ENCODE measurements at places on chromosomes 3 and 15.

DNA sequence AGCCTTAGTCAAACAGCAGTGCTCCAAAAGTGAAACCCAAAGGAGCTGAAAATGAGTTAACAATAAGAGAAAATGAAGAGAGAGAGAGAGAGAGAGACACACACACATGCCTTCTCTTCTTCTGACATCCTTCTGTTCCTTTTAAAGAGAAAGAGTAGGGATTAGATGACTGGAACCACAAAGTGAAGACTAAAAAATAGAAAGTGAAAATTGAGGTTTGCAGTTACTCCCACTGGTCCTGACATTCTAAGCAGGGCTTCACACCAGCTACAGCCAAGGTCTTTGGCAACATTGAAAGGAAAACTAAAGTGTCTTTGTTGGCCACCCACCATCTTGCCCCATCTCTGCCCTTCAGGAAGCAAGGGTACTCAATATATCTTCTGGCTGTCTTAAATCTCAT is 59.2 kb downstream of the USP50 start:
- DNase-seq = no peak

GRCh38 chr3:135147657-135148056 is 352.6 kb downstream of the EPHB1 start:
- no peak for DNase-seq

- no peak for DNase-seq
Observed at GRCh38 chr3:130546920-130547679, 30.1 kb downstream of the COL6A6 start.

- DNase-seq = no peak
Observed at GRCh38 chr3:181382656-181383055, 329.1 kb upstream of the SOX2 start.

GRCh38 chr15:68887120-68887519 is 43.2 kb upstream of the SPESP1 start:
- DNase-seq = no peak

- DNase-seq = no peak
Observed at GRCh38 chr15:60389261-60390077, 8.3 kb downstream of the ANXA2 start.

DNA sequence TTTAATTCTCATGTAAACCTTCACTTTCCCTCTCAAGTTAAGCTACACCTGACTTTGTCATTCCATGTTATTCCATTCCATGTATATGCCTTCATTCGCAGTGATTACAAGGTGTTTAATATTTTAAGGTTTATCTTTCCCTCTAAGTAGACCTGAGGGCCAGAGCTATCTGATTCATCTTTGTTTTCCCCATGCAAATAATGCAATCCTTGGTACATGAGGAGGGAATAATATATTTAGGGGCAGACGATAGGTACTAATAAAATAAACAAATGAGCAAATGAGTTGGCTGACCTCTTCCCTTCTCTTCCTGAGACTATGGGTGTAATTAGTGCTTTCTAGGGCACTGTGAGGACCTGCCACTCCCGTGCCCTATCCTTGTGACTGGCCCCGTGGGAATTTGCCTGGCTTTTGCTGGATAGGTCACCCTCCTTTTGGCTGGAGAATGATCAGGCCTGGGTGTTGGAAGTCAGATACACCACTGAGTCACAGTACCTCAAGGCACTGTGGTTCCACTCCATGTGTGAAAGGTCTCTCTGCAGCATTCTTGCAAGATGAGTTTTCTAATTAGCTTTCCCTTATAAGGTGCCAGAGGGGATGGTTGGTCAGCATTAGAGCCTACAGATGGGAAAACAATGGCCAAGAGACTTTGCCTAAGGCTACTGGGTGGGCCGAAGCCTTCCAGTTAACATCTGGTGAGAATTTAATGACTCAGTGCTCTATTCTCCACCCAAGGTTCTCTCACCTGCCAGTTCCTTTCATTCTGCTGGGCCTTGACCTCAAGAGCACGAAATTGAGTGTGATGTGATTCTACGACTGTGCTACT is 183.2 kb downstream of the P3H2 start:
- no peak for DNase-seq

DNA sequence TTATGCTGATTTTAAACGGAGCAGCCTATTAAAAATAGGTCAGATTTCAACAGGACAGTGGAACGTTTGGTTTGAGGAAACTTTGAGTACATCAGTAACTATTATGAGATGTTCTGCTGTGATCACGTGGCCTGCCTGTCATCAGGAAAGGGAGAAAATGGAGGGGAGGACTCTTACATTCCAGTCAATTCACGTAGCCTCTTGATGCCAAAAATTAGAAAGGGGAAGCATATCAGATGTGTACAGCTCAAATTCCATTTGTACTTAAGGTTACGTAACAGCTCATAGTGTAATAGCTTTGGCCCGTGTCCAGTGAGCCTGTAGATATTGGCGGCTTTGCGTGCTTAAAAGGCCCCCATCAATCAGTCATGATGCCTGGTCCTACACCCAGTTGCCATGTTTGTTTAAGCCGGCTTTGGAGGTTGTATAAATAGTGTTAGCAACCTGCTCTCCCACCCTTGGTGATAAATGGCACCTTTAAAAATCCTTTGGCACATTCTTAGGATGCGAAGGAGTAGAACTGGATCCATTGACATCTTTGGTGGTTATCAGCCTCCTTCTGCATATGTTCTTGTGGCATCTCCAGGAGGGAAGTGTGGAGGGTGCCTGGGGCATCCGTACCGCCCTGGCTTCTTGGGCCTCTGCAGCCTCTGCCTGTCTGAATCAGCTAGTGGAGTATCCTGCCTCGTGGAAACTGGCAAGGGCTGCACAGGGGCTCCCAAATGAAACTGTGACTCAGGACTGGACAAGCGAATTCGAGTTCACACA is 163.9 kb downstream of the THSD4 start:
- DNase-seq = no peak

DNA sequence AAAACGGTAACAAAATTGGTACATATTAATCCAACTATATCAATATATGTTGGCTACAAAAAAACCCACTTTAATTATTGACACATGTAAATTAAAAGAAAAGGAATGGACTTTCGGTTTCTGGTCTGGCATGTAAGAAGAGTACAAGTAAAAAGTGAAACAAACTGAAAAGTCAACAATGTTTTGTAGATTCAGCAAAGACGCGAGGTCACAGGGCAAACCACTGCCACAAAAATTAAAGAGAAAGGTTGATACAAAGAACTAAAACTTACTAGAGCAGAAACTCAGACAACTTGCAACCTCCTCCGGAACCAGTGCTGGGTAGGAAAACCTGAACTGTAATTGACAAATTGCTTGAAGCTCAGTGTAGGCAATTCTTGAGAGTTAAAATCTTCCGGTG is 110.6 kb upstream of the ARPP21 start:
- DNase-seq = no peak

GRCh38 chr15:62400778-62401177 is 235.7 kb upstream of the C2CD4B start:
- DNase-seq = no peak

DNA sequence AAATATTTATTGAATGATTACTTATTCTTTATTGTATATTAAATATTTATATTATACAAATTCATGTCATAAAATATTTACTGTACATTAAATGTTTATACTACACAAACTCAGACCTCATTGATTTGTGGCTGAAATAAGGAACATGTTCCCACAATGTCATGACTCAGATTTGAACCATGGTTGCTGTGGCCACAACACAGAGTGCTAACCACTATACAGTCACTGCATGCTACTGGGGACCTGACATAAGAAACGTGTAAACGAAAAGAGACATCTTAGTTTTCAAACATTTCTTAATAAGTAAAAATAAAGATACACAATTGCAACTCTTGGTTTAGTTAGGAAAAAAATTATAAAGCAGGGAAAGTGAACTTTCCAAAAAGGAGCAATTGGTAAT is 99.1 kb upstream of the AGTR1 start:
- DNase-seq = no peak

DNA sequence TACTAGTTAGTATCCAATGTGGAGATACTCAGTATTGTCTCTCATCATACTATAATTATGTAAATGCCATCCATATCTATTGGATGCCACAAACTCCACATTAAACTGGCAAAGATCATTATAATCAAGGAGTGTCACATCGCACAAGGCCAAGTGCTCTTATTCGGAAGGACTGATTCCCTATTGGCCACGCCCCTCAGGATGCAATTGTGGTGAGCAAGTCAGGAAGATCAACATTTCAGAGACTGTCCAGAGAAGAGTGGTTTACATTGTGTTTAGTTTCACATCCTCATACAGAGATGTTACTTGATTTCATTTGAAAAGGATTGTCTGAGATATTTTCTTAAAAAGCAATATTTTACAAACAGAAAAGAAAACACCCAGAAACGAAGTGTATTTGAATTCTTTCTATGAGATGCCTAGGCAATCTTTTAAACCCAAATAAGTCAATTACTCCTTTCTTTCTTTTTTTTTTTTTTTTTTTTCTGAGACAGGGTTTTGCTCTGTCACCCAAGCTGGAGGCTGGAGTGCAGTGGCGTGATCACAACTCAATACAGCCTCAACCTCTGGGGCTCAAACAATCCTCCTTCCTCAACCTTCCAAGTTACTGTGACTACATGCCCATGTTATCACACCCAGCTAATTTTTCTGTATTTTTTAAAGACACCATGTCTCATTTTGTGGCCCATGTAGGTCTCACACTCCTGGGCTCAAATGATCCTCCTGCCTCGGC is 369.1 kb downstream of the RBMS3 start:
- no peak for DNase-seq

DNA sequence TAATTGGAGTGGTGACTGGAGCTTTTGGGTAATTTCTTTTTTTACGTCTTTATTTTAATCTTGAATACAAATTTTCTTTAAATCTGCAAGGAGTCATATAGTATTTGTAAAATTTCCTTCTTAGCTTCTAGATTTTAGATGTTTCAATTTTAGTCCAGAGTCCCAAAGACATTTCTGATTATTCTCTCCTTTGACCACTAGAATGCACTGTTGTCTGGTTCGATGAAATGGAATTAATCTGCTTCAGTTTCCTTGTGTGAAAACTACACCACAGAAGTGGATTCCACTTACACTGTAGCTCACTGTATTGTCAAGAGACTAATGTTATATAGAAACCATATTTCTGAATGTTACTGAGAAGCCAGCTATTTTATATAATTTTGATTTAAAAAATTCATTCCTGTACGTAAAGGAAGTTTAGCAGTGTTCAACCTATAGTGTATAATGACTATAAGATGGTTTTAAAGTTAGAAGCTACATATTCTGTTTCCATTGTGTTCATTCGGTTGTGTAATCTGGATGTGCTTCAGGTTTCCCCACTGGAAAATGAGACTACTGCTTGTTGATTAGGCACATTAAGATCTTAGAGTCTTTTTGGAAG is 6.1 kb downstream of the GRAMD1C start:
- DNase-seq = no peak

- DNase-seq = no peak
Observed at GRCh38 chr3:168086541-168087260, 9.0 kb downstream of the GOLIM4 start.

- no peak for DNase-seq
Observed at GRCh38 chr15:88985547-88986393, 72.6 kb upstream of the MFGE8 start.

GRCh38 chr3:37988931-37989525 is 1.6 kb upstream of the VILL start:
- DNase-seq = no peak

DNA sequence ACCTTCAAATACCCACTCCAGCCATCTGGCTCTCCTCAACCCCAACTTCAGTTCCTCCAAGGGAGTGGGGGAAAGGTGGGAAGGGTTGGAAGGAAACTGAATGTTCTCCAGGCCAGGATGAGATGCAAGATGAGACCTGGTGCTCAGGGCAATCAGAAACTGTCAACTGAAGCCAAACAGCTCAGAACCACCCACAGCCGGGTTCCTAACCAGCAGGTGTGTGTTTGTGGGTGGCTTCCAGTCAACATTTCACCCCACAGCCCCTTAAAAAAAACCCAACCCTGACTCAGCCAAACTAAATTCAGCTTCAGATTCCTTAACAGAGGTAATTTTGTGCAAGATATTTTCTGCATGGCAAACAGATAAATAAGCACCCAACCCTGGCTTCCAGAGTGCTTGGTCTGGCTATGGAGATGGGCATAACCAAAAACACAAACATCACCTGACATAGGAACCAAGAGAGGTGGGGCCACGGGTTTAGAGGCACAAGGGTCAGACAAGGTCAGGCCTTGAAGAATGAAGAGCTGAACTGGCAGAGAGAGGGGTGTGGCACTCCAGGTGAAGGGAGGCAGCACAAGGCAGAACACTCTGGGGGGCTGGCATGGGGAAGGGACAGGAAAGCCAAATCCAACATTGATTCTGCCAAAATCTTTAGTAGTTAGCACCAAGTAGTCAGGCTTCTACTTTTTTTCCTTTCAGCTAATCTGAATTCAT is 34.7 kb downstream of the ZNF445 start:
- DNase-seq = no peak

DNA sequence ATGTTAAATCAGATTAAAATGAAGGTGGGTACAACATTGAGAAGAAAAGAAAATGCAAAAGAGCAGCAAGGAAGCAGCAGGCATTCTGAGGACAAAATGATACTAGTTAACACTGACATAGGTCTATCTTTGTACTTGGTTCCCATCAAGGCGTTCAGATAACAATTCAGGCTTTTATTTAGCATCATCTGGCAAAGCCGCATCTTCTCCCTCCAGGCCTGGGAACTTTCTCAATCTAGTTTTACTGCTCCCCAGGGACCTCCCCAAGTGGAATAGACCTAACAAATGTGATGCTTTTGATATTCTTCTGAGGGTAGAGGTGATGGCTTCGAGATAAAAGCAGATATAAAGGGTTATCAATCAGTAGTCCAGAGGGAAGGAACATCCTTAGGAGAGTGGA is 130.6 kb downstream of the C3orf38 start:
- DNase-seq = no peak

DNA sequence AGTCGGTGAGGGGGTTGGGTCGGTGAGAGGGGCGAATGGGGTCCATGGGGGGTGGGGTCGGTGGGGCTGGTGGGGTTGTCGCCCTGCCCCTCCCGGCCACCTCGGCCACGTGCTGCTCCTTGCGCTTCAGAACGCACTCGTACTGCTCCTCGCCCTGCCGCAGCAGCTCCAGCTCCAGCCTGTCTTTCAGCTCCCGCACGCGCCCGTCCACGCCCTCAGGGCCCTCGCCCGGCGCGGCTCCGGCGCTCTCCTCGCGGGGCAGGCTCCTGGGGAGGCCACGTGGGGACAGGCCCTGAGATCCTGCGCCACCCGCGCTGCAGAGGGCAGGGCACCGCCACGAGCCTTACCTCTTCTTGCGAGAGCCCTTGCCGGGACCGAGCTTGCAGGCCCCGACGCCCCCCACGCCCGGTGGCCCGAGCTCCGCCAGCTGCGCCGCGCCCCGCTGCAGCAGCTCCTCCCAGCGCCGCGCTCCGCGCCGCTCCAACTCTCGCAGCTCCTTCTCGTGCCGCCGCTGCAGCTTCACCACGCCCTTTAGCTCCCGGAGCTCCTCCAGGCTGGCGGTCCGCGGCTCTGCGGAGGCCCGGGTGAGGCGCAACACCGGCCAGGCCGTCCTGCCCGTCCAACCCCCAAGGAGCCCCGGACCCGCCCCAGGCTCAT is 8.2 kb upstream of the ANKRD63 start:
- no peak for DNase-seq

DNA sequence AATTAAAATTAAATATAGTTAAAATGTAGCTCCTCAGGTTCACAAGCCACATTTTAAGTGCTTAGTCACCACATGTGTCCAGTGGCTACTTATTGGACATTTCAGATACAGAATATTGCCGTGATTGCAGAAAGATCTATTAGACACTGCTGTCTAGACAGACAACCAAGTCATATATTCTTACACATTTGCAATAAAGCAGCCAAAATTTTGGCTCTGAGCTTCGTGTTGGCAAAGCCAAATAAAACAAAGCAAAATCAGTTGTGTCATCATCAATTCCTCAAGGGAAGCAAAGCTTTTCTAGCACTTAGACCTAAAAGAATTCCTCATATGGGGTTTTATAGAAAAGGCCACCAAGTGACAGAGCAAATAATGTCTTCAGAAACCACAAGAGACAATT is 193.1 kb upstream of the LPP start:
- DNase-seq = no peak
